ENCODE measurements at places on chromosomes 2 and 18.

GRCh38 chr2:100895934-100896685 is 76.2 kb downstream of the NPAS2 start:
- DNase-seq: no peak

DNA sequence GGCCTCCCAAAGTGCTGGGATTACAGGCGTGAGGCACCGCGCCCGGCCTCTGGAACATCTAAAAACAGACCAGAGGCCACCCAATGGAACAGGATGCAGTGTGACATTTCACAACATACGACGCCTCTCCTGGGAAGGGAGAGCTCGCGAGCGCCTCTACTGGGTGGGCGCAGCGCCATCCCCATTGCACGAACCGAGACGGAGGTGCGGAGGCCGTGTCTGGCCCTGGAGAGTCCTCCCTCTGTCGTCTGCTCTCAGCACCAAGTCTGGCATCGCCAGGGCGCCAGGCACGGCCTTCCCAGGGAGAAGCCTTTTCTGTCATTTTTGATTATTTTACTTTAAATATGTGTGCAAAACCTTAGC is 9.4 kb upstream of the GBX2 start:
- no peak for DNase-seq

GRCh38 chr2:239433777-239434403 is 33.1 kb upstream of the HDAC4 start:
- DNase-seq: no peak

GRCh38 chr2:16327326-16327725 is 338.3 kb downstream of the CYRIA start:
- no peak for DNase-seq

DNA sequence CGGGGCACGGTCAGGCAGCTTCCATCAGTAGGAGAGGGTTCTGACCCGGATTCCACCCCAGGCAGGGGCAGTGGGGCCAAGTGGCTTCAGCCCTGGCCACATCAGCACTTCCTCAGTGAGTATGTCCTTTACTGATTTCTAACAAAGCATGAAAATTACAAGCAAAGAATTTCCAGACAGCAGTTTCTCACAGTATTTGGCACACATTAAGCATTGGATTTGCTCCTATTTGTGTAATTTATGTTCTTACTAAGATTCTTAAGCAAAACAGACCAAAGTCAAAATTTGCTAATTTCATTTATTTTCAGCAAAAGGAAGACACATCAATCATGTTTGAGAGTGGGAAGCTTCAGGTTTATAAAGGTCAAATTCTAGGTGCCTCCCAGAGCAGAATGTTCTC is 73.3 kb upstream of the NFATC1 start:
- no peak for DNase-seq

Data from activated T-helper 9 cell treated with anti-CD3 and anti-CD28 coated beads, Interleukin-2, amount 50 U/mL, for 16 hours (primary cell).